ENCODE measurements at places on chromosomes 16 and 17.

DNA sequence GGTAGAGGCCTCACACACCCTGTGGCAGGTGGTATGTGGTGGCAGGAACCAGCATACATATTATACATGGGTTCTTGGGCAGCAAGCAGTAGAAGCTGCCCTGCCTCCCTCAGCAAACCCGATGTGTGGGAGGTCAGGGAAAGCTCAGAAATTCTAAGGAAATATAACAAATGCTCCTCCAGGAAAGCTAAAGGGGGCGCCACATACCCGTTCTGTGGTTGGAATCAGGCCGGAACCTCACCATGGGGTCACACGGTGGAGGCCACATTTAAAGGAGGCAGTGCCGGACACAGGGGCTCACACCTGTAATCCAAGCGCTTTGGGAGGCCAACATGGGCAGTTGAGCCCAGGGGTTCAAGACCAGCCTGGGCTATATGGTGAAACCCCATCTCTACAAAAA, 12.4 kb upstream of the KATNB1 start:
- DNase-seq, result no peak

DNA sequence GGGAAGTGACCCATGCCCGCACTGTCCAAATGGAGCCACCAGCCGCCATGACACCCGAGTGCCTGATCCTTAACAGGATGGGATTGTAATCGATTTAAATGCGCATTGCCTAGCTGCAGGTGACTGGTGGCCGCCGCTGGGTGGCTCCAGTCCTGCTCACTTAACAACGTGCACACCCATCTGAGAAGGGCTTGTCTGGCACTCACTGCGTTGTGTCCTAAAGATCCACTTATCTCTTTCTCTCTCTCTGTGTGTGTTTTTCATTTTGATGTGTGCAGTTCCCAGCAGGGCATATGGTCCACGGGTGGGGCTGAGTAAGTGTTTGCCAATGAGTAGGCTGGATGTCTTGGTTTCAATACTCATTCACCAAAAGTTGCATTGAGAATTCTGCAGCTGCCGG, 80.6 kb downstream of the IRF8 start:
- DNase-seq, result no peak

DNA sequence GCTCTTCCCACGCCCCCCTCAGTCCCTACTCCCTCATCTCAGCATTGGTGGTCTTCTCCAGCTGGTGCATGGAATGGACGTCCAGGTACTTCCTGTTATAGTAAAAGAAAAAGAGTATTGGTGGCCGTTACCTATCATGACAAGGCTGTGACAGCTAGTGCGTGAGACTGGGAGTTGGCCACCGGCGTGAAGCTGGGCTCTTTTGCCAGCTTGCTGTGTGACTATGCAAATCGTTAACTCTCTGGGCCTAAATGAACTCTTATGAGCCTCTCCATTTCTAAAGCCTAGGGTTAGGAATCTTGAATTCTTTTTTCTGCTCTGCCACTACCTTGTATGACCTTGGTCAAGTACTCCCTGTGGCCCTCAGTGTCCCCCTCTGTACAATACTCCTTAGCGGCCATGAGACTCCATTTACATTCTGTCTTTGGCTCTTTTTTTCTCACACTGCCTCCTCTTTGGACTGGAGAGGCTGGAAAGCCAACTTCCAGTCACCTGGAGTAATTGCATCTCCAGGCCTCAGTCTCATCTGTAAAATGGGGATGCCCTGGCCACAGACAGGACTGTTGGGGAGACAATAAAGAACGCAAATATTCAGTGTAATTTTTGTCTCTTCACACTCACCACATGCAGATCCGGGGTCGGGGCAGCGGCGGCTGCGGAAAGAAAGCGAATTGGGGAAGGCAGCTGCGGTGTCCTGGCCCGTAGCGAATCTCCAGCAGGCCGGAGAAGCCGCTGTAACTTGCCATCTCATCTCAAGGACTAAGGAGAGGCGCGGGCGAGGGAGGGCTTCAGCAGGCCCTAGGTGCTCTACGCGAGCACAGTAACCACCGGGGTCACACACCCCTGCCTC, 1.1 kb downstream of the CFAP119 start:
- no peak for DNase-seq

GRCh38 chr17:73316919-73317505, 5.2 kb upstream of the CDC42EP4 start:
- DNase-seq, result no peak

GRCh38 chr17:3690094-3690715, 5.8 kb downstream of the P2RX5 start:
- no peak for DNase-seq

- no peak for DNase-seq
These were observed 87.5 kb upstream of the SDK2 start for GRCh38 chr17:73731733-73732132.

- DNase-seq, result no peak
These were observed 2.4 kb upstream of the BRD7 start for GRCh38 chr16:50371036-50371716.

DNA sequence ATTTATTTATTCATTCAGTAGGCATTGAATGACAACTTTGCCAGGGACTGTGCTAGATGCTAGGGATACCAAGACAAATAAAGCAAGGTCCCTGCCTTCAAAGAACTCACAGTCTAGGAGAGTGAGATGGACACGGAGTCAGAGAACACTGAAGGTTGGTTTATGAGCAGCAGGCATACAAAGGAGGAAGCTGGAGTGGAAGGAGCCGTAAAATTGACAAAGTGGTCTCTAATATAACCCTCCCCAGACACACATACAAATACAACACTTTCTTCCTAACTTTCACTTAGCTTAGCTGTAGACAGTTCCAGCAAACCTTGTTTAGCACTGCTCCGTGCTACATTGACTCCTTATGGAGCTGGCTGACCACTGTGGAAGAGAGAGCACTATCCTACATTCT, 229.7 kb downstream of the IRX3 start:
- DNase-seq, result no peak

DNA sequence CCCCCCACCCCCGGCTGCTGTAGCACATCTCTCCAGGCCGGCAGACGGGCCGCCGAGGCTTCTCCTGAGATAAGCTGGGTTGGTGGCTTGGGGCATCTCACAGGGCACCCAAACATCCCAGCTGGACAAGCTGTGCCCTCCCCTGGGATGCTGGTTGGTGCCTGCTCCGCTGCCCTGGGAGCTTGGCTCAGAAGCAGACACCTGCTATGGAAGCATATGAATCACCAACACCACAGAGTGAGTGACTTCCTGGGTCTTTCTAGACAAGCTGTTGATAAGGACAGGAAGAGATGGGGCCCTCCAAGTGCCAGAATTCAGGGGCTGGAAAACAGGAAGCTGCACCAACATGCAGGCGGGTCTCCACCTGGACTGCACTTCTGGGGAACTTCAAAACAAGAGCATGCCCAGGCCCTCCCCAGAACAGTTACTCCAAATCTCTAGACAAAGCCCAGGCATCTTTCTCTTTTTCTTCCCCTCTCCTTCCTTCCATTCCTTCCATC, 13.7 kb downstream of the C16orf95 start:
- no peak for DNase-seq

DNA sequence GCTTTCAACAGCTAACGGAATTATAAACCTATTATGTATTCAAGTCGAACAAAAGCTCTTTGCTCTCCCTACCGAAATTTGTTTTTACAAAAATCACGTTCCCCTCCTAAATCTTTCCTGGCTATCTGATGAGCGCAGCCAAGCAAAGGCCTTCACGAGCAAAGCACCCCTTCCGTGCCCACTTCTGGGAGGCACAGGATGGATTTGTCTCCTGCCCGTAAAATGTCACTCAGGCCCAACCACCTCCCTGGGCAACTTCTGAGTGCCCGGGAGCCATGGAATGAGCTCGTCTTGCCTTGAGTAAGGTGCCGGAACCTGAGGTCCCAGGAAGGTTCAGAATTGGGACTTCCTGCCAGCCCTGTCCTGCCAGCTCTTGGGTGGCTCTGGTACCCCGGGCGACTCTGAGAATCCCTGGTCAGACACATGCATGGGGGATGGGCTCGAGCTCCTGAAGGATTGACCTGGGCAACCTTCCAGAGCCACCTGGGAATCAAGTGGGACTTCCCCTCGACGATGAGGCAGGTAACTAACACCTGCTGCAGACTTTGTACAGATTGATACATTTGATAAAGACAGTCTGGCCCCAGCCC, 19.8 kb downstream of the SLC7A5 start:
- no peak for DNase-seq

GRCh38 chr17:39979893-39980350, 685 bp upstream of the PSMD3 start:
- no peak for DNase-seq

DNA sequence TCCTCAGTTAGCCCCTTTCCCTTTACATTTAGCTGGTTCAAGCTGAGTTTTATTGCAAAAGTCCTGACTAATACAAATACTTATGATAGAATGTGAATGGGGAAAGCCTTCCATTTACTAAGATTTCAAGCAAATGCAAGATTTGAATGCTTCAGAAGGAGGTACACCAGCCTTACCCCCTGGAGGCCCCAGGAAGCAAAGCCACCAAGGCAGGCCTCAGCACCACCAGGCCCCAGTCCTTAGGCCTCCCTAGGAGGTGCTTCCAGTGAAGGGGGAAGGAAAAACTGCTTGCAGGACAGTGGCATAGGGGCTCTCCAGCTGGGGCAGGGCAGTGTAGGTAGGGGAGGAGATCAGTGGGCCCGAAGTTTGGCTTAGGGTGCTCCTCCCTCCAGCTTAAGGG, 7.3 kb upstream of the PRPSAP2 start:
- DNase-seq, result no peak

DNA sequence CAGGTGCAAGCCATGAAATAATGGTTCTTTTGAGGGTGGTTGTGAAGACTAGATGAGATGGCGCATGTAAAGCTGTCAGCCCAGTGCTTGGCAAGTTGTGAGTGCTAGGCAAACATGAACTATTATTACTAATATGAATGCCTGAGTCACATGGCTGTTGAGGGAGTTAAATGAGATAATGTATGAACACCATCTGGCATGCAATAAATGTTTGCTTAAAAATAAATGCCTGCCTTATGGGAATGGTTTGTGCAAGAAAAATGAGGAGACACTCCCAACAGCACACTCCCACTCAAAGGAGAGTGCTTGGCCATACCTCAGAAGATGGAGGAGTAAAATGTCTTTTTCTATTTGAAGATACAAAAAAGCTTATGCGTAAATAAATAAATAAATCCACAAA, 3.6 kb downstream of the MAPK3 start:
- no peak for DNase-seq

DNA sequence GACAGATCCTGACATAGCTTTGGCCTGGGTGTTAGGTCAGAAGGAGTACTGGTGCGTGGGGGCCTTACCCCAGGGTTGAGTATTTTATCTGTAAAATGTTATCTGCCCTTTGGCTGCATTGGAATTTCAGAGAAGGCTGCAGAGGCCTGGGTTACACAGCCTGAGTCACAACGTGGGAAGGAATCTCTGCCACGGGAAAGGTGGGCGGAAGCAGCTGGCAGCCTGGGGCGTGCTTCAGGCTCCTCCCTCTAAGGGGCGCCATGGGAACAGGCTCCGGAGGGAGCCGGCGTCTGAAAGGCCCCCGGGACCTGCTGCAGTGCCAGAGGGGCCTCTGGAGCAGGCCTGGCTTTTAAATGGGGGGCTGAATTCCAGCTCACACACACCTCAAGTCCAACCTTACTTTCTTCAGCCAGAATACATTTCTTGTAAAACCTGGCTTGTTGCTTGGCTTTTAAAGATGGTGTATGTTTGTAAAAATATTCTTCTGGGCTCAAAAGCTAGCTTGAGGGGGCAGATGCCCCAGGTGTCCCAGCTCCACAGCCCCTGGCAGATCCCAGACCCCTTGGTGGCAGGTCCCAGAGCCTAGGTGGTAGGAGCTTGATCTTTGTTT, 142.2 kb downstream of the RAB11FIP4 start:
- DNase-seq, result no peak

DNA sequence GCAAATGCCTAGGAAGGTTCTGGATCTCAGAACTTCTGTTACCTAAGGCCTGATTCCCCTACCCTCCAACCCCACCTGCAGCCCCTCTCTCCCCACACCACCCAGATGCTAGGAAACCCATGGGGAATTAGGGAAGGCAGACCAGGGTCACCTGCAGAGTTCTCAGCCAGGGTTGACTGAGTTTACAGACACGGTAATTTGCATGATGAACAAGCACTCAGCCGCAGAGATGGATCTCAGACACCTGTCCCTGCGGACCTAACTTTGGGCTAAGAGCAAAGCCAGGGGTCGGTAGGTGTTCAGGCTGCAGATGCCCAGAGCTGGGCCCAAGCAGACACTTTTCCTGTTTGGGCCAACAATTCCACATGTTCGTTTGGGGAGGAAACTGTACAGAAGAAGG, 2.9 kb downstream of the ABI3 start:
- no peak for DNase-seq

- DNase-seq, result no peak
These were observed 790 bp downstream of the TRADD start for GRCh38 chr16:67158637-67159600.

DNA sequence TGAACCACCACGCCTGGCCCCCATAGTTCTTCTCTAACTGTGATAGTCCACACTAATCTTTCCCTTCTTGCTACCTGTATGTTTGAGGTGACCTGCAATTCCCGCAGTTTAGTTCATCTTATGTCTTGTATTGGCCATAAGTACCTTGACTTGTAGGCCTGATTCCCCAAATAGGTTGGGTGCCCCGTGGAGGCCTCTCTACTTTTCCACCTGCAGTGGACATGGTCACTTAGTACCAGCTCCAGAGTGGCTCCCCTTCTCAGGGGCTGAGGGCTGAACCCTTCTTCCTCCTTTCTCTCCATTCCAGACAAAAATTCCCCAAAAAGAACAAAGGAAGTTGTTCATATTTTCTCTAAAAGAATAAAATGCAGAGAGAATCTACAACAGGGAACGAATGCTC, 33.5 kb upstream of the CES5A start:
- DNase-seq, result no peak

- DNase-seq, result no peak
These were observed 15.9 kb downstream of the ARHGAP23 start for GRCh38 chr17:38444151-38444550.

- no peak for DNase-seq
These were observed 2.2 kb downstream of the DPEP1 start for GRCh38 chr16:89615596-89616090.

DNA sequence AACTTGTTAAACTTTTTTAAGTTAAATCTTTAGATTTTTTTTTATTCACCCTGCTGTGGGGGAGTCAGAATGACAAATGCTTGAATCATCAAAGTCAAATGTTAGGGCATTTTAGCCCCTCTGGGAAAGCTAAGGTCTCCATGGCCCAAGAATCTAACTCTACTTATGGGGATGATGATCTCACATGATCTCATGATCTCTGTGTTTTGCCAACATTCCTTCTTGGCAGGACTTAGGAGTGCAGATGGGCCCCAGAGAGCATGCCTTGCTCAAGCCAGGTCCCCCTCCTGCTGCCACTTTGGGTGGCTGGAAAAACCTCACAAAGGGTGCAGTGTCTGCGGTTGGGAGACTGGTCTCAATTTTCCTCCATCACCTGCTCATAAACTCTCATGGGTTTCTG, 108.6 kb downstream of the PRKCB start:
- no peak for DNase-seq

- no peak for DNase-seq
These were observed 21.3 kb downstream of the MBTPS1 start for GRCh38 chr16:84095466-84095865.

- DNase-seq, result no peak
These were observed 643 bp downstream of the HSDL1 start for GRCh38 chr16:84144209-84144858.

GRCh38 chr17:40459636-40460603, 16.7 kb downstream of the IGFBP4 start:
- DNase-seq, result no peak

Data from fibroblast of skin of left biceps (primary cell).